Type B pancreatic cell (in vitro differentiated cells): ENCODE measurements at places on chromosomes 13 and 19. TPM values are rescaled to one million over a fixed set of nuclear protein-coding genes. Genes with fewer than 3 reads are reported as not detected.
A peak's percentile ranks its signal among the peaks of the same experiment; 100 is the strongest.

DNA sequence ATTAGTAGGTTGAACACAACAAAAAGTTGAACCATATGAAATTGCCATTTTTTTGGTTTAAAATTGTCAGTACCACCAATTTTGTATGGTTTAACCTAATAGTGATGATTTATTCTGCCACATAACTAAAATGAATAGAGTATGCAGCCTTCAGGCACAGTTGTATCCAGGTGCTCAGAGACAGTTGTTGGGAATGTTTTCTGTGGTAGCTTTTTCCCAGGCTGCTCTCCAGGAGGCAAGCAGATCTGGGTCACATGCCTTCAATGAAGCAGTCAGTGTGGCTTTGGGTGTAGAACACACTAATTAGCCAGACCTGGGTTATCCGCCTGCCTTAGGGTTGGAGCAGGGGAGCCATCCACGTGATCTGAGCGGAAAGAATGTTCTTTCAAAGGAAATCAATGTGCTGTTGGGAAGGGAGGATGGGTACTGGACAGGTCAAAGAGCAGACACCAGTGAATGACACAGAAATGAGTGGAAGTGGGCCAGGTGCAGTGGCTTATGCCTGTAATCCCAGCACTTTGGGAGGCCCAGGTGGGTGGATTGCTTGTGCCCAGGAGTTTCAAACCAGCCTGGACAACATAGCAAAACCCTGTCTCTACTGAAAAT, 28.6 kb downstream of the MARK4 start:
- no peak for DNase-seq

DNA sequence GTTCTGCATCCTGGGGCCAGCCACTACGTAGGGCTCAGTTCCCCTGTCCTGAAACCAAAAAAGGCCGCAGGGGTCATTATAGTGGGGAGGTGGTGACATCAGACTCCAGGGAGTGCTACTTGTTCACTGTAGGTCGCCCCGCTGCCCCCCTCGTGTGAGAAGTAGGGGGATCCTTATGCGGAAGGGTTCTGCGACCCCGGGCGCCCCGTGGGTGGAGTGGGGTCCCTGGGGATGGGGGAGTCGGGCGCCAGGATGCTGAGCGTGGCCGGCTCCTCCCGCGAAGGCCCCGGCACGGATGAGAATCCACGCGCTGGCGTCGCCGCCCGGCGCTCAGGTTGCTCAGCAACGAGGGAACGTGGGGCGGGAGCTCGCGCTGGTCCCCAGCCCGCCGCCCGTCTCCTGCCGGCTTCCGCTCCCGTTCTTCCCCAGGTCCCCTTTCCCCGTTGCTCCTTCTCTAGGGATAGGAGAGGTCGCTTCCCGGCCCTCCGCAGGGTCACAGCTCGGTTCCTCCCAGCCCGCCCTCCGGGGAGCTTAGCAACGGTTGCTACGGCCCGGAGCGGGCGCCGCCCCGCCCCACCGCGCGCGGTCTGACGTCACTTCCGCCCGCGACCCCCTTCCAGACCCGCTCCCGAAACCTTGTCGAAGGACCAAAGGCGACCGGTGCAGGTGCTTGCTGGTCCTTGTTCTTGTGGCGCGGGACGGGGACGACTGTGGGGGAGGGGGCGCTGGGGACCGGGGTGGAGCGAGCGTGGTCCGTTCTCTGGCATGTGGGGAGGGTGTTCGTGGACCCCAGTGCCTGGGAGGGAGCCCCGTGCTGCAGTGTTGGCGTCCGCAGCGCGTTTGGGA, at the start of gene NAT14:
Gene NAT14 (plus strand): TSS at position 596 of the 846 bp plus-strand sequence. CDS start 521 bp downstream, outside the sequence.
- peak; percentile 88 for DNase-seq

Gene WTIP
- total RNA-seq, result 23.9 and 29.3 TPM in 2 replicates

GRCh38 chr19:34135821-34136611, 36.3 kb upstream of the LSM14A start:
- no peak for DNase-seq

Gene PEG3
- not detected in 2 replicates for total RNA-seq

DNA sequence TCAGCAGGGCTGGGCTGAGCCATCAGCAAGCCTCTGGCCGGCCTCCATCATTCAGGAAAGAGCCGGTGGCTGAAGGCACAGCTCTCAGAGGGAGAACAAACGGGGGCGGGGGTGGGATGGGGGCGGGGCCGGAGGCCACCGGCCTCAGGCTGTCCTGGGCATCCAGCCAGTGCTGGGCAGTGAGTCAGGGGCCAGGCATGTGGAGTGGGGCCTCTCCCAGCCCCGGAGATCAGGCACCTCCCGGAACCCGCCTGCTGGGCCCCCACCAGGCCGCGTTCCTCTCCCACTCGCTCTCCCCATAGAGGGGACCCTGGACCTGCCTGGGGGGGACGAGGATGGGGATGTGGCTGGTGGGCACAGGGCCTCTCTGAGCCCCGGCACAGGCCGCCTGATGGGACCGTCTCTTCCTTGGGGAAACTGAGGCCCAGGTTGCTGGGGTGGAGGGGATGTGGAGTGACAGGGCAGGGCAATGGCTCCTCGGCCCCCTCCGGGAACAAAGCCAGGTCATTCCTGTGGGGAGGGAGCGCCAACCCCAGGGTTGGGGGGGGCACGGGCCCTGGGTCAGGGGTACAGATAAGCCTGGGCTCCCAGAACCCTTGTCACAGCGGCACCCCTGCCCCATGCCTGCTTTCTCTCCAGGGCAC, 12.9 kb downstream of the SPC24 start:
- DNase-seq, result peak; percentile 75

DNA sequence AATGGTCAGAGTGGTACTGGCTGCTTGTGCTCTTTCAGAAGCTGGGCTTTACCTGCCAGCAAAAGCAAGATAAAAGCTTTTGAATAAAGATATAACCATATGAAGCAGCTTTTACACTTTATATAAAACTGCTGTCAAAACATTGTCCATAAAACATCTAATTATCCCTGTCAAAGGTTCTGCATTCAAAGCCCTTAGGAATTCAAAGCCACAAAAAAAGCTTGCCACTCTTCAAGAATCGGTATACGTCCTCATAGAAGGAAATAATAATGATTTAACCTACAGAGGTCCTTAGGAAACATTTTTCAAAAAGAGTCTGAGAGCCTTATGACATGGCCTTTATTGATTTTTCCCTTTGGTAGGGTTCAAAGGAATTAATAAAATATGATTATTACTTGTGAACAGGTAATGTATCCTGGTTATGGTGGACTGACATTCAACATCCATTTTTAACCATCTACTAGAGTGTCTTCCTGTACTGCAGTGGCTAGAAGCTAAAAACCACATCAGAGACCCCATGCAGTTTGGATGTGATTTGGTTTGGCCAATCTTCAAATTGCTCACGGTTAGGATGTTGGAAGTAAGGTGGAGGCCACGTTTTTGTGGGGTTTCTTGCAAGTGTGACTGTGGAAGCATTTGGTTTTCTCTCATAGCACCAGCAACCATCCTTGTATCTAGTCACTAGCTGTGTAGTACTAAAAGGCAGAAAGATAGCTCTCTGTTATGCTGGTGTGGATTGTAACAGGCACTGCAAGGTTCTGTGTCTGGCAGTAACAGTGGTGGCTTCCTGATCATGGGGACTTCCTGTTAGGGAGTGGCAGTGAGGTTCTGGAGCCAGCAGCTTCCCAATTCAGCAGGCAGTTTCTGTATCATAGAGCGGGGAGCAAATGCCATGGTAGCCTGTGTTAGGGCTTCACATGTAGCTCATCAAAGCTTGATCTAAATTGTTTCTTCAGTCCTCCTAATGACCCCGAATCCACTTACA, 441.5 kb downstream of the DIAPH3 start:
- DNase-seq, result no peak

DNA sequence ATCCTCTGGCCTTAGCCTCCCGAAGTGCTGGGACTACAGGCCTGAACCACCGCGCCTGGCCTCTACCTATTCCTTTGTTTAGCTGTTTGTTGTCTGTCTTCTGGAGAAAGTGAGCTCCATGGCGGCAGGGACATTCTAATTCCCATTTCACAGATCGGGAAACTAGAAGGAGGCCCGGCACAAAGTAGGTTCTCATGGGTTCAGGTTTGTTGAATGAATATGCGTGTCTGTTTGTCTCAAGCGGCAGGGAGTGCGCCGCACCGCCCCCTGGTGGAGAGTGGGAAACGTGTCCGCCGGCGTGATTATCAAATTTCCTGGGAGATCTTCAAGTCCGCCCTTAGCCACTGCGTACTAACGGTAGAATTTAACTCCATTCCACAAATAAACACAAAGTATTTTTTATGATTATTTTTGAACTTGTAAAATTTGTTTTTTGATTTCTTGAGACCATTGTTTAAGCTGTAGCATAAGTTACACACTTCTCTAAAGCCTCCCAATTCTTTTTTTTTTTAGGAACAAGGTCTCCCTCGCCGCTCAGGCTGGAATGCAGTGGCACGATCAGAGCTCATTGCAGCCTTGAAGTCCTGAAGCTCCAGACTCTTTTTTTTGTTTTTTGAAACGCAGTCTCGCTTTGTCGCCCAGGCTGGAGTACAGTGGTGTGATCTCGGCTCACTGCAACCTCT, 8.9 kb upstream of the CCDC9 start:
- DNase-seq, result no peak

Gene PNPLA6
- total RNA-seq, result 84.3 and 86.1 TPM in 2 replicates

GRCh38 chr19:3643674-3644313, 17.2 kb upstream of the CACTIN start:
- DNase-seq, result no peak

DNA sequence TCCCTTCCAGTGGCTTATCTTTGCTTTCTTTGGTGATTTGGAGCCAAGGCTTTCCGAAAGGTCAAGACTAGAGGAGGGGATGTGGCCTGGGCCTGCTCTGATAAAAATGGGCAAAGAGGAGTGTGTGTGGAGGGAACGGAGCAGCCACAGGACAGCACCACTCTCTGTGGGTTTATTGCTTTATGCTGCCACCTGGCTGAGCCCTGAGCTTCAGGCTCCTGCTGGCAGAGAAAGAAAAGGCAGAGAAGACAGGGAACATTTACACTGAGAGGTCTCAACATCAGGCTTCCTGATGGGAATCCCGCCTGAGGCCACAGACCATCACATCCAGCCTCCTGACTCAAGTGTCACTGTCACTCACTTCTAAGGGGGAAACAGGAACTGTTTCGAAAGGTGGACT, 9.2 kb upstream of the GSX1 start:
- no peak for DNase-seq

DNA sequence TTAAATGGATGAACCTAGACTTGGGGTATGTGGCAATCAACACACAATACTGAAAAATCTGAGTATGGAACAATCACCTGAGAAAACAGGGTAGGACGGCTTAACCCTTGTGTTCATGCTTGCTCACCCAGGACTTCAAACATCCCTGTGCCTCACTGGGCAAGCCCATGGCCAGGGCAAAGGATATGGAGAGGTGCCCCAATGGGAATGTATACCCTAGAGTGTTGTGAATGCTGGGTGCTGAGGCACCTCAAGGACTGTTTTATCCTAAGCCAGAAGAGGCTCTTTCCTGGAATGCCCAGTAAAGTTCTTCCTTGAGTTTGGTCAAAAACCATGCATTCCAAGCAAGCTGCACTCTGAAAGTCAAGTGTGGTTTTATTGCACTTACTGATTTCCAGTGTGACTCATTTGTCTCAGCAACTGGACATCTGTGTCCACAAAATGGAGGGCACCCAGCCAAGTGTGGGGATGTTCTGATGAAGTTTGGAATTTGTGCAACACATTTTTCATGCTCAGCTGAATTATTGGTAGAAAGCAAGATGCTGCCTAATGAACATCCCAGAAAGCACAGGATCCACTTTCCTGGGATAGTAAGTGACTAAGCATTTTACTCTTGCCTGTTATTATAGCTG, 531.3 kb downstream of the RFC3 start:
- DNase-seq, result no peak

- no peak for DNase-seq
Observed at GRCh38 chr13:96575423-96576320, 418.6 kb downstream of the OXGR1 start.

Gene THSD8
- 10.1 and 19.4 TPM in 2 replicates for total RNA-seq

DNA sequence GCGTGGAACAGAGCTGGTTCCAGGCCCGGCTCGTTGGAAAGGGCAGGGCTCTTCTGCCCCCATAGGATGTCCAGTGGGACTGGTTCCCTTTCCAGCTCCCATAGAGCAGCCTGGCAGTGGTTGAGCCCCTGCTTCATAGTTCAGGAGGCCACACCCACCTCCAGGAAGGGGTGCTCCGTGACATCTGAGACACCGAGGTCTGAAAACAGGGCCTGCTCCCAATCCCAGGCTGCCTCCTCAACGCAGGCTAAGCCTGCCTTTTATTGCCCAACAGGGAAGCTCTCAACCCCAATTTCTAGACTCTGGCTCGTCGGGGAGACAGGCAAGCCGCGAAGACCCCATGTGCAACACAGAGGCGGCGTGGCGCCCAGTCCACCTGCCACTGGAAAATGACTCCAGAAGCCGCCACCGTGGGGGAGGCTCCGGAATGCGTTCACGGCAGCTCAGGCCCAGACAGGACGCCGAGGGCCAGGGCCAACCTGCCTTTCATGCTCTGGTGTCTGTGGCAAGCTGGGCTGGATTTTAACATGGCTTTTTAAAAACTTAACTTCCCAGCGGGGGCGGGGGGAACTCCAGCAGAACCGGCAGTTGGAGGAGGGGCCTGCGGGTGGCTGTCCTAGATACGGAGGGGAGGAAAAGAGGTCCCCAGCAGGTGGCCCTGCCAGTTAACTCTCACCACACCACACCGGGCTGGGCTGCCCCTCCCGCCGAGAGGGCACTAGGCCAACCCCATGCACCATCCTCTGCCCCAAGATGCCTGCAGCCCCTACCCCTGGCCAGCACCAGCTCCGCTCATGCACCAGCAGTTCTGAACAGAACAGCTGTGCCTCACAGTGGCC, 17.9 kb upstream of the TINCR start:
- no peak for DNase-seq

- no peak for DNase-seq
Observed at GRCh38 chr13:41707194-41707821, 250.0 kb downstream of the RGCC start.

GRCh38 chr13:114076329-114077090, 55.9 kb downstream of the RASA3 start:
- no peak for DNase-seq

Gene ZNF850
- total RNA-seq, result 10.4 and 11.3 TPM in 2 replicates
